Body of pancreas (tissue), 4 donors: ENCODE measurements at places on chromosomes 16 and 17. TPM values are rescaled to one million over a fixed set of nuclear protein-coding genes. Genes with fewer than 3 reads are reported as not detected.

- no peak overlapping the region for H3K4me3 ChIP-seq
- peak overlapping the region; percentile 30 for H3K27ac ChIP-seq
- H3K36me3 ChIP-seq: no peaks in the 10 kb centered on the region
- DNase-seq: peak; percentile 73
- no peaks in the 10 kb centered on the region for H3K27me3 ChIP-seq
Observed at GRCh38 chr17:82238472-82239201, 9.8 kb downstream of the SLC16A3 start.

DNA sequence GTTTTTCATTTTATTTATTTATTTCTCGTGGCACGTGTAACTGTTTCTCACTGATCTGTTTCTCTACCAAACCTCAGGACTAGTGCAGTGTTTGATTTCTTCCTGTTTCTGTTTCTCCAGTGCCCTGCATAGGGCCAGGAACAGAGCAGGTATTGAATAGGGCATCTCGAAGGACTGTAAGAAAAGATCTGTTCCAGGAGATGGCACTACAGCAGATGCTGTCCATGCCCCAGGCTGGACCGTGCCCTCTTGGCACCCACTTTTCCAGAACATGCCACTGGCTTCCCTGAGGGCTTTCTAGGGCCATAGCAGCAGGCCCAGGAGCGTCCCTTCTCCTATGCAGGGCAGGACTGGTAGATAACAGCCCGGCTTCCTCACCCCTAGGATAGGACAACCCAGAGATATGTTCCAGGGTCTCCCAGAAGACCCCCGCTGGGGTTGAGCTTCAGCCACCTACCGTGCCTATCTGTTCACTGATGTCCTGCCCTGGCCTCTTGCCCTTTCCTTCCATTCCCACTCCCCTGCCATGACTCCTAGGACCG lies 4.4 kb downstream of the SNX20 start:
- H3K27me3 ChIP-seq: no peaks in the 10 kb centered on the region
- DNase-seq: no peak
- no peaks in the 10 kb centered on the region for H3K36me3 ChIP-seq
- no peak overlapping the region for H3K27ac ChIP-seq

Gene KRTAP9-8
- not detected for total RNA-seq

DNA sequence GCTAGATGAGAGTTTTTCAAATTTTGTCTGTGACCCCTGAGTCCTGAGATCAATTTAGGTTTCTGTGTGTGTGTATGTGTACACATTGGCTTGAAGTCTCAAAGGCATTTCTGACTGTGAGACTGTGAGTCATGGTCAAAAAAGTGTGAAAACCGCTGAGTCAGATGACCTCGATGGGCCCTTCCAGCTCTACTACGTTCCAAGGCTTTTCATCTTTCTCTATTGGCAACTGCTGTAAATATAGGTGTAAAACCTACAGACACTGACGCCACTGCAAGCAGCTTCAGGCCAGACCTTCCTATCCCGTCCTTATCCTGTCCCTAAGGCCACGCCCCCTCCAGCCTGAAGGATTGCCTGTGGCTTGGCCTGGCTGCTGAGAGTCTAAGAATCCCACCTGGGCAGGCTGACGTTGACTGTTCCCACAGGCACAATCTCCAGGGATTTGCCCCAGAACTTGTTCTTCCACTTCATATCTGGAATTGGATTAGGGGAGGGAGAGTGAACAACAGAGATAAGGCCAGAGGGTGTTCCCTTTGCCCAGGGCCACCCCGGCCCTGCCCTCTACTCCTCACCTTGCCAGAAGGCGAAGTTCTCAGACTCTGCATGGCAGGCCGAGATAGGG lies 11.3 kb downstream of the OSBPL7 start:
- no peaks in the 10 kb centered on the region for H3K27me3 ChIP-seq
- peak overlapping the region; percentile 81 for H3K27ac ChIP-seq
- peak; percentile 88 for DNase-seq

DNA sequence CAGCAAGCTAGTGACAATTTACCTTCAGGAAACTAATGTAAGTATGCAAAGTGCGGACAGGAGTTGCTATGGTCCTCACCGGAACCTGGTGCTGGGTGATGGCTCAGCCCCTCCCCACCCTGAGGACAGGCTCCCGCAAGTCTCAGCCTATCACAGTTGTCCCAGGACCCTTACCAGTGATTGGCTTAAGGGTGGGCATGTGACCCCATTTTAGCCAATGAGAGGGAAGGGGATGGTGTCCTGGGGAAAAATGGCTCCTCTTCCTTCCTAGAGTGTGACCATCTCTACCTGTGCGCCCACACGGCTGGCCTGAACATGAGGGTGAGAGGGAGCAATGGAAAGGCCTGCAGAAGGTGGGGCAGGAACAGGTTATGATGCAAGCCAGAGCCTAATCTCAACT lies 80.4 kb downstream of the C16orf78 start:
- H3K27ac ChIP-seq: no peak overlapping the region
- DNase-seq: no peak
- no peaks in the 10 kb centered on the region for H3K27me3 ChIP-seq

DNA sequence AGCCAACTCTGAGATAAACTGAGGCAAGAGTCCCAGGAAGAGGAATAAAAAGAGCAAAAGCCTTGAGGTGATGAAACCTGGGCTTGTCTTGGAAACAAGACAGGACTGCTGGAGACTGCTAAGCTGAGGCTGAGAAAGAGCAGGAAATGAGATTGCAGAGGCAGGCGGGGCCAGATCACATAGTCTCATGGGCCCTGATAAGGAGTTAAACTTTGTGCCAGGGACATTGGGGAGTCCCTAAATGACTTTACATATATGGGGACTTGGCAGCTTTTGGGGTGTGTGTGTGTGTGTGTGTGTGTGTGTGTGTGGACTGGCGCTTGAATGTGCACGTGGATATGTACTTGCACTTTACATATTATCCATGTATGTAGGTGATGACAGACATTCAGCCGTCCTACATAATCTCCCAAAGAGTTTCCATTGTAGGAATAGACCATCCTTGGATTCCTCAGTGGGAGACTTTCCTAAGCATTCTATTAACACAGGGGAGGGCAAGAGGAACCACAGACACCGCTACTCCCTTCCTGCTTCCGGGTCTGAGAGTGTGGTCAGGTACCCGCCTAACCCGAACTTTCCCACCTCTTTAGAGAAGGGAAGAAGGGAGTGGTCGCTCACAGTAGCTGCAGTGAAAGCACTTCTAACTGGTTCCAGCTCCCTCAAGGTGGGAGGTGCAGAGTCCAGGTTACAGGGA lies 123.1 kb downstream of the LYRM1 start:
- no peaks in the 10 kb centered on the region for H3K36me3 ChIP-seq
- H3K27me3 ChIP-seq: no peaks in the 10 kb centered on the region
- no peak for DNase-seq
- no peaks in the 10 kb centered on the region for H3K4me1 ChIP-seq

DNA sequence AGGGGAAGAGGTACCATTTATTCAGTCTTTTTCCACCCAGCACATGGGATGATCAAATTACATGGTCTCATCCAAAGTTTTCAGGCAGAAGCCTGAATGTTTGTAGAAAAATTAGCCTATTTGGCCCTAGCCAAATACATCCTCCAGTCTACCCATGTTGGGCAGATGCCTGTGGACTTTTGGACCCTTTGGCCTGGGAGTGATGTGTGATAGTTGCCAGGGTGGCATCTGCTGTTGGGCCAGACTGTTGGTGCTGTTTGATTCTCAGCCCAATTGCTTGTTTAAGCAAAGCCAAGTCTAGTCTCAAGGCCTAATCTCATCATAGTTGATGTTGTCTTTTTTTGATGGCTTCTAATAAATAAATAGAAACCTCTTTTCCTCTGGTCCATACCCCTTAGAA lies 419.0 kb downstream of the CDH13 start:
- no peaks in the 10 kb centered on the region for H3K4me1 ChIP-seq
- H3K4me3 ChIP-seq: no peak overlapping the region
- H3K36me3 ChIP-seq: no peaks in the 10 kb centered on the region
- no peak overlapping the region for H3K27ac ChIP-seq
- DNase-seq: no peak
- H3K27me3 ChIP-seq: no peaks in the 10 kb centered on the region

DNA sequence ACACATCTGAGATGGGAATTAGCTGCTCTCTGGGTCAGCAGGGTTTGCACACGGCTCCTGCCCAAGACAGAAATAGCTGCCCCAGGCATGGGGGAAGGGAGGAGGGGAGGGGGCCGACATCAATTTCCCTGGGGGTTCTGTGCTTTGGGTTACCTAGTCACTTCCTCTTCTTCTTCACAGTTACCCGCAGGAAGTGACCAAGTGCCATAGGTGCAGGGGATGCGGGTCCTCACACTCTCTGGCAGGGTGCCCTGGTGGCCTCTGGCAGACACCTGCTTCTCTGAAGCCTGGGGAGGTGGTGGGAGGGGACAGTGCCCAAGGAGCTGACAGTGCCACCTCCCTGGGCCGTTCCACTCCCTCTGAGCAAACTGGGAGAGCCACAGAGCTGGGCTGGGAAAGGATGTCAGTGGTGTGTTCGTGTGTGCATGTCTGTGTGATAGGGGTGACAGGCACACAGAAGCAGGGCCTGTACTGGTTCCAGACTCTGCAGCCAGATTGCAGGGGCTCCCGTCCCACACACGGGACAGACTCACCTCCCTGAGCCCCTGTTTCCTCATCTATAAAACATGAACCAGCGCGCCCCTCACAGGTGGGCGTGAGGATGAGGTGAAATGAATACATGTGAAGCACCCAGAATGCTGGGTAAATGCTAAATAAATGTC lies 18.2 kb downstream of the SCN4A start:
- no peaks in the 10 kb centered on the region for H3K4me1 ChIP-seq
- H3K4me3 ChIP-seq: no peak overlapping the region
- DNase-seq: no peak
- H3K36me3 ChIP-seq: no peaks in the 10 kb centered on the region

GRCh38 chr17:5840811-5841446 lies 229.2 kb upstream of the WSCD1 start:
- DNase-seq: no peak
- no peak overlapping the region for H3K4me3 ChIP-seq
- H3K27me3 ChIP-seq: no peaks in the 10 kb centered on the region
- H3K27ac ChIP-seq: no peak overlapping the region
- H3K4me1 ChIP-seq: no peaks in the 10 kb centered on the region
- no peaks in the 10 kb centered on the region for H3K36me3 ChIP-seq

DNA sequence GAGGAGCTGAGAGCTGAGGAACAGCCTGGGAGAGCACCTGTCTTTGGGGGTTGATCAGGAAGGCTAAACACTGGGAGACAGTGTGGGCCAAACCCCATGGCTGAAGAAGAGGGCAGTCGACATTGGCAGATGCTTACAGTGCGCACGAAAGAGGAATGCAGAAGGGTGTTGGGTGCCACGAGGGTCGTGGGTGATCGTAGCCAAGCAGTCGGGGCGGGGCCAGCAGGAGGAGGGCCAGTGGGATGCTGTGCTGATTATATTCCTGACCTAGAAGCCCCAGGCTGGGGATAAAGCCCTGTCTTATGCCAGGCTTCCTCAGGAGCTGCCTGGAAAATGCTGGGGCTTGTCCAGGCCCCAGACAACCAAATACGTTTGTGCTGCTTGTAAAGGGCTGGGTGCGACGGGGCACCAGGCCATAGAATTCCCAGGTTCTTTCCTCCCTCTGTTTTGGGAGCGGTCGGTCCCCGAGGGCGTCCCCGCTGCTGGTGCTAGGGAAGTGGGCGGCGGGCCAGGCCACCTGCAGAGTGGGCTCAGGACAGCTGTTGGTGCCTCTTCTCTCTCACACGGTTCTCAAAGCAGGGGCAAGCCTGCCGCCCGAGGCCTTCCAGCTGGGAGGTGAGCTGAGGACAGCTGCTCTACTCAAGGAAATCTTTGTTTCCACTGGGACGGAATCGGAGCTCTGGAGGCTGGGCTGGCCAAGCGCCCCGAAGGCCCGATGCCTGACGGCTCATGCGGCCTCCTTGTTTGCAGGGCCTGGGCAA lies 10.0 kb downstream of the C1QTNF1 start:
- no peaks in the 10 kb centered on the region for H3K27me3 ChIP-seq
- H3K4me3 ChIP-seq: no peak overlapping the region
- H3K4me1 ChIP-seq: peaks cover 4% of the 10 kb centered on the region

- H3K27ac ChIP-seq: no peak overlapping the region
- H3K27me3 ChIP-seq: no peaks in the 10 kb centered on the region
- peak; percentile 47 for DNase-seq
- H3K36me3 ChIP-seq: no peaks in the 10 kb centered on the region
- no peak overlapping the region for H3K4me3 ChIP-seq
Observed at GRCh38 chr17:68771867-68772515, 170.8 kb upstream of the FAM20A start.

- peaks cover 50% of the 10 kb centered on the region for H3K4me1 ChIP-seq
- H3K27me3 ChIP-seq: no peaks in the 10 kb centered on the region
- no peaks in the 10 kb centered on the region for H3K36me3 ChIP-seq
- no peak overlapping the region for H3K4me3 ChIP-seq
- DNase-seq: no peak
Observed at GRCh38 chr17:59638553-59638952, 18.9 kb downstream of the CLTC start.
